ENCODE measurements at places on chromosomes 5 and 9.
A peak's percentile ranks its signal among the peaks of the same experiment; 100 is the strongest.

- no peak for DNase-seq
Measured at GRCh38 chr5:7014611-7015010, 301.4 kb downstream of the TENT4A start.

DNA sequence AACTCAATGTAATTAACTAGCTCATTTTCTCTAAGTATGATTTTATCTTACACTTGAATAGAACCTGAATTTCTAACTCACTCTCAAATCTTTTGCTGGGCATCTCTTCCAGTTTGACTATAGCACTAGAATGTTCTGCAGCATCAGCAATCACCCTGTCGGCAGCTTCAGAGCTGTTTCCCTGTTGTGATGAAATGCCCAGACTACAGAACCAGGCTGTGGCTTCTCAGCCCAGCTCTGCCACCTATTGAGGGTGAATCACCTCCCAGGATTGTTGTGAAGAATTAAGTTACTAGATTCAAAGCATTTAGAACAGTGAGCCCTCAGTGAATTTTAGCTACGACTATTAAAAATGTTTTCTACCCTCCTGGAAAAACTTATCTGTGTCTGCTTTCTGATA lies 90.4 kb upstream of the ANKRD55 start:
- DNase-seq, result no peak

DNA sequence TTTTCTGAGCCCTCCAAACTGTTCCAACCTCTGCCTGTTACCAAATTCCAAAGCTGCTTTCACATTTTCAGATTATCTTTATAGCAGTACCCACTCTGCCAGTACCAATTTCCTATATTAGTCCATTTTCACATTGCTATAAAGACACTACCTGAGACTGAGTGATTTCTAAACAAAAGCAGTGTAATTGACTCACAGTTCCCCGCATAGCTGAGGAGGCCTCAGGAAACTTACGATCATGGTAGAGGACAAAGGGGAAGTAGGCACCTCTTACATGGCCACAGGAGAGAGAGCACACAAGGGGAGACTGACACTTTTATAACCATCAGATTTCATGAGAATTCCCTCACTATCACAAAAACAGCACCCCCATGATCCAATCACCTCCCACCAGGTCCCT lies 105.0 kb downstream of the DTWD2 start:
- no peak for DNase-seq

GRCh38 chr9:131500377-131500776 lies 2.3 kb upstream of the POMT1 start:
- DNase-seq, result no peak

GRCh38 chr5:98911280-98912040 lies 17.3 kb downstream of the CHD1 start:
- DNase-seq, result no peak

GRCh38 chr5:167995844-167996425 lies 295.5 kb upstream of the WWC1 start:
- DNase-seq, result no peak

- no peak for DNase-seq
Measured at GRCh38 chr5:89350684-89351083, 467.7 kb upstream of the MEF2C start.

GRCh38 chr5:170523830-170524229 lies 20.0 kb downstream of the KCNIP1 start:
- DNase-seq, result no peak

GRCh38 chr5:401146-402034 lies 41.6 kb upstream of the EXOC3 start:
- no peak for DNase-seq

DNA sequence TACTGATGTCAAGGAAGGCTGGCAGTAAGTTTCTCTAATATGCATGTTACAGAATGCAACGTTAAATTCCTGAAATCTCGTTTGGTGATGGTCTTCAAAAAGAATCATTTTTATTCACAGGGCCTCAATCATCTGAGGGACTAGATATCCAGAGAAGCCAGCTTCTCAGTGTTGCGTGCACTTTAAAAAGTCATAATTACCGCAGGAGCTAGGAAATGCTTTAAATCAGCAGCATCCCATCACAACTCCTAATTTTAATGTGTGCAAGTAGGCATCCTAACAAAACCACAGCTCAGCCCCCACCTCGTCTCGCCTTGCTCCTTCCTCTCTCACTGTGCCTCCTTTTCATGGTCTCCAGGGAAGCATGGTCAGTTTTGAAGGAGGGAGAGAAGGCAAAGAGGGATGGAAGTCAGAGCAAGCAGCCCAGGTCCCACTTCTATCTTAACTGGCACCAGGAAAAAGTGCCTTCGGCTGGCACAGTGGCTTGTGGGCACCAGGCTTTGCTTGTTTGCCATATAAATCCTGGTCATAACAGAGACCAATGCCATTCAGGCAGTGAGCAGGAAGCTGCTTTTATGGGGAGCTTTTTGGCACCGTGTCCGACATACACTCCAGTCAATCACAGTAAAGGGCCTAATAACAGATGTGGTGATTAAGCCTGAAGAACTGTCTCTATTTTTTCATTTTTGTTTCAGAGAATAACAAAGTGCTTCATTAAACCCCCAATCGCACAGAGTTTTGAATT lies 21.4 kb downstream of the MEGF10 start:
- DNase-seq, result no peak

DNA sequence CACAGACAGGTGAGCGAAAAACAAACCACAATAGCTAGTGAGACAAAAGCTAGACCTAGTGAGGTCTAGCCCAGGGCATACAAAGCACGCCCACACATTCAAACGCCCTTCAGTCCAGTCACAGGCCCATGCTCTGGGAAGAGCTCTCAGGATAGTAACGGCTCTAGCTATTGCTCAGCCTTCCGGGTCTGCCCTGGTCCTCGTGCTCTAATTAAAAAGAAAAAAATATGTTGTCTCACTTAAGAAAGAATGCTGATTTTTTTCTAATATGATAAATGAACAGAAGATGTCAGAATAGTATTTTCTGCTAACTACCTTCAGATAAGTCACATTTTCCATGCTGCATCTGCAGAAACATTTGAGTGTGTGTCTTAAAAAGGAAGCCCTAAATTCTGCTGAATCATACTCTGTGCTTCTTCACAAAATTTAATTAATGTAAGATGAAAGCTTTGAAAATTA lies 94.5 kb downstream of the PLPP1 start:
- no peak for DNase-seq

DNA sequence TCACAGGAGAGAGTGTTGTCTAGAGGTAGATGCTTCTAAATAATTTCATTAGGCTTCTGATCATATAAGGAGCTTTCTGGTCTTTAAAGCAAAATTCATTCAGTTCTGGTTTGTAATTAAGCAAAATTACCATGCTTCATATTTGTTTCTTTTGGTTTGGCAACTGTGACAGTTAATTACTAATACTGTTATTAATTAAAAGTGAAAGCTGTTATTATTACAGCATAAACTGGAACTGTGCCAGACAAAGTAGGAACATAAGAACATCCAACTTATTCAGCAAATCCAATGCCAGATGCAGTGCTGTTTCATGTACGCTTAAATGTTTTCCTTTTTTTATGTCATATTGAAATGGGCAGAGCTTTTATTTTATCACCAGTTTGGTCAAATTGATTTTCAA lies 70.4 kb upstream of the DAB2 start:
- DNase-seq, result no peak

GRCh38 chr5:172640822-172641358 lies at the start of gene NEURL1B:
Gene NEURL1B (plus strand): TSS chr5:172641263. CDS start chr5:172641407, 144 bp downstream.
- DNase-seq, result no peak

DNA sequence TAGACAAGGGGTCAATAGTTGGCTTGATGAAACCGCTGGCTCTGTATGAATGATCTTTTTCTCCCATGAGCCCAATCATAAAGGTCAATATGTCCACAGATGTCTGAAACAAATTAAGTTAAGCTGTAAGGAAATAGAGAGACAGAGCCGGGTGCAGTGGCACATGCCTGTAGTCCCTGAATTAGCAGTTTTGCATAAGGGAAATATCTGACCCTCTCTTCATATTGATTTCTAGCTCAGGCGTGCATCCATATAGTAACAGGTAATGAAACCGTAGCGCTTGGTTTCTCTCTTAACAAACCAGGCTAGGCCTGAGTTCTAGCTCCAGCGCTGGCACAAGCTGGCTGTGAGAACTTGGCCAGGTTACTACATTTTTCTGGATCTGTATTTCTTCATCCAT lies 118.1 kb upstream of the ERCC6L2 start:
- DNase-seq, result no peak

DNA sequence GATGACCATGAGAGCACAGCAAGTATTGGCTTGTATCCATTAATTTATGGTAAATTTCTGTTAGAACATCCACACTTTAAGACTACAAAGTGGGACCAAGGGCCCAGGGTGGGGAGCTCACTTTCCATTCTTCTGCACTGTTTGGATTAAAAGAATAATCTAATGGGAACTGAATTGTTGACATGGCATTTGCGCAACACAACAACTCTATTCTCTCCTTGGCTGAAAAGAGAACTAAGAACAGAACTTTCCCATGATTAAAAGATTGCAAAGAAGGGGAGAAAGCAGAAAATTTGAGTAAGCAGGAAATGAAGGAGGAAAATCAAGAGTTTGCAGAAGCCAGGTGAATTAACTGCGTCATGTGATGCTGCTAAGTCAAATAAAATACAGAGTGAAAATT lies 143.4 kb downstream of the HINT1 start:
- no peak for DNase-seq

DNA sequence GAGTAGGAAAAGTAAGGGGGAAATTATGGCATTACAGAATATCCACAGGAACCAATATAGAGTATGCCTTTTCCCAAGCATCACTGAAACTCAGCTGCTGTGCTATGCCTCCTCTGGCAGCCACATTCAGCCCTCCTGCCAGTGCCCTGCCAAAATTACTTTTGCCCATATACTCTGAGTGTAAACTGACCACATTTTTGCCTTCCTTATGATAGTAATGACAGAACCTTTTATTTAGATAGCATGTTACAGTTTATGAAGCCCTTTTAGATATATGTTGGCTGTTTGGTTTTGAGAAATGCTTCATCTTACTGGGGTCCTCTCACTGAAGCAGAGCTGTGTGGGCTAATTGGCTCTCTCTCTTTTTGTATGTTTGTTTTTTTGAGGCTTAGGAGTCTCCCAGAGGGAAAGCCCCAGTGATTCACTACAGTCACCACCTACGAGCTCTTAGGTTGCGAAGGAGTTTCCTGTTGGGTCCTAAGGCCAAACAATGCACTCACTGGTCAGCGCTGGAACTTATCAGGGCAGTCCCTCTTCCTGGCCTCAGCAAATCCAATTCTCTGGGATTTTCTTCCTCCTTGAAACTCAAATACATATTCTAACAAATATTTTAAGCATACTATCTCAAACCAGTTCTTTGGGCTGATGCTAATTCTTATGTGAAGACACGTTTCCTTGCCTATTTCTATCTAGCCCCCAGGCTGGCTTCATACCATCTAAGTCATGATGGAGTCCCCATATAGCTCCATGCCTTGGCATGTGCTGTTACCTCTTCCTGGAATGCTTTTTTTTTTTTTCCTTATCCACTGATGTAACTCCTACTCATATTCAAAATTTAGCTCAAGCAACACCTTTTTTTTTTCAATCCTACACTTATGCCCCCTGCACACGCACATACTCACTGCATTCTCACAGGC lies 3.7 kb downstream of the PHF24 start:
- DNase-seq, result no peak

GRCh38 chr5:167061695-167062094 lies 1229.8 kb upstream of the WWC1 start:
- no peak for DNase-seq

DNA sequence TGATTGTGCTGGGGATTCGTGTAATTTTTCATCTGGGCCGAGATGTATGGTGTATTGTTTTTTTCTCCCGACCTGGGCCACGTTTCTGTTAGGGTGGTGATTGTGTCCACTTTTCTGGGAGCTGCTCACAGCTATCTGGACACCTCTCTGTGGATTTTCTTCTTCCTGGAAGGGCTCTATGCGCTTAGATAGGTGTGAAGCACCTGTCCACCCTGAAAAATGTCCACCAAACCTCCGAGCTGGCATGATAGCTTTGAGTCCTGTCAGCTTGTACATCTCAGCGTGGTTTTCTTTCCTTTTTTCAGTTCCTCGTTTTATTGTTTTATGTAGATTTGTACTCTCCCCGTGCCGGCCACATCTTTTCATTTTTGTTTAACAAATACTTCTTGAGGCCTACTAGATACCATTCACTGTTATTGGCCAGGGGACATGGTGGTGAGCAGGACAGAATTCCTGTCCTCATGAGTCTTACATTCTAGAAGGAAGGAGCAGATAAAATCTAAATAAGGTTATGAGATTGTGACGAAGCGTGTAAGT lies 1.1 kb downstream of the UGCG start:
- no peak for DNase-seq

DNA sequence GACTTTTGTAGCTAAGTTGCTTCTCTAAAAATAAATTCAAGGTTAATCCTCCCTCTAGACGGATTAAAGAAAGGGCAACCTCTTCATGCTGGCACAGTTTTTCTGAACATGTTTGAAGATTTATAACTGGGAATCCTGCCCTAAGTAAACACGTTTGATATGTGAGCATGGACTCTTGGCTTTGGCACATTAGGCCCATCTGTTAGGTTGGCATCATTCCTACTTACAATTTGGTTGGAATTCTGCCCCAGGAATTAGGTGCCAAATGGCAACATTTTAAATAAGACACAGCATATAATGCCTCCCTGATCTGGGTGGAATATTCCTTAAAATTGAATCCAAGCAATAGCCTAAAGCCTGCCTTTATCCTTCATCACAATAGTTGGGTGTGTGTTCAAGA lies 372.3 kb upstream of the CDH18 start:
- DNase-seq, result no peak

- peak; percentile 97 for DNase-seq
Measured at GRCh38 chr5:181223058-181223728, at the start of gene TRIM41. Gene TRIM41 (plus strand): TSS chr5:181223281. CDS start chr5:181224000, 719 bp downstream.

DNA sequence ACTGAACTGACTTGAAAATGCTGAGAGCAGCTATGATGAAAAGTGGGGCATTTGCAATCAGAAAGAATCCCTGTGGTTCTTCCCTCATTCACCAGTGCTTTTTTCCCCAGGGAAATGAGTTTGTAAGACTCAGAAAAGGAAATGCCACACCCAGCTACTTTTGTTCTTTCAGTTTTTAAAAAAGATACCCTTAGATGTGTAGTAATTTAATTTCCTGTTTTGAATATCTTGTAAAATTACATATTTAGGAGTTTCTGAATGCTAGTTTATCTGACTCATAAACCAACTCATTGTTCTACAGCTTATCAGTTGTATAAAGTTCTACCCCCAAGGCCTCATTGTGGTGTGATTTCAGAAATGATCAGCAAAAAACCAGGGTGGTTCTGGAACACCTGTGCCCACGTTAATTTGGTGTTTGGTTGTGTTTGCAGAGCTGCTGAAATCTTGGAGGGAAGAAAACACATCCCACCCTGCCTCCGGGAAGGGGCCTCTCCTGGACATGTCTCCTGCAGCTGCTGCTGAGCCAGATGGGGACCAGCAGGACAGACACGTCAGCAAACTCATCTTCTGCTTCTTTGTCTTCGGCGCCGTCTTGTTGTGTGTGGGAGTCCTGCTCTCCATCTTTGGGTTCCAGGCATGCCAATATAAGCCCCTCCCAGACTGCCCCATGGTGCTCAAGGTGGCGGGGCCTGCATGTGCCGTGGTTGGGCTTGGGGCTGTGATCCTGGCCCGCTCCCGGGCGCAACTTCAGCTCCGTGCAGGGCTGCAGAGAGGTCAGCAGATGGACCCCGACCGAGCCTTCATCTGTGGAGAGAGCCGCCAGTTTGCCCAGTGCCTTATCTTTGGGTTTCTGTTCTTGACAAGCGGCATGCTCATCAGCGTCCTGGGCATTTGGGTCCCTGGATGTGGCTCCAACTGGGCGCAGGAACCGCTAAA lies 2.8 kb downstream of the TMEM171 start:
- DNase-seq, result peak; percentile 42
